ENCODE measurements at places on chromosomes 5 and 9.

DNA sequence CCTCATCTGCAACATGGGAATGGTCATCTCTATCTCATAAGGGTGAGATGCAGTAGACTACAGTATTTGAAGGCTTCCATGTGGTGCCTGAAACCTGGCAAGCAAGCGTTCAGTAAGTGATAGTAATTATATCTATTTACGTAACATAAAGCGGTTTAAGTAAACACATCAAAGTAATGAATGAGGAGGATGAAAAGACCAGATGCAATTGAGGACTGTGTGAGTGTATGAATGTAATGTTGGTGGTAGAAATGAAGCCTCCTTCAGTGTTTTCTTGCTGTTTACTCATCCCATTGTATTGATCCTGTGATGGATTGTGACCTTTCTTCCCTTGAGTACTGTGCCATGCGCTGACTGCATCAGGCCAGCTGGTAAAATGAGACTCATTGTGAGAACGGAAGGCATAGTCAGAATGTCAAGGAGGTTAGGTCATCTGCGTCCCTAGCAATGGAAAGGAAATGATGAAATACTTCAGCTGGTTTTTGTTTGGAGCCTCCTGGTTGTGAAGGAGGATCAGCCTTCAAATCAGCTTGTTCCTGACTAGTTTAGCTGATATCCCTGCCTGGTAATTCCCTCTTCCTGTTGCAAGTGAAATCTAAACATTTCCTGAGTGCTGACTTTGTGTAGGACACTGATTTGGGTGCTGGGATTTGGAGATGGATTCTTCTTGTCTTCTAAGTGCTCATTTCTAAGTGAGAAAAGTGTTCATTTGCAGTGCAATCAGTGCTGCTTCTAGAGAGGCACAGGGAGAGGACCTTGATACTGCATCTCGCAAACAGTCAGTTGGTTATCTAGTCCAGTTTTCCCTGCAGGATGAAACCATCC, 35.6 kb downstream of the TNFSF8 start:
- peak; percentile 56 for DNase-seq

- no peak for DNase-seq
Measured at GRCh38 chr5:17206021-17206420, 11.4 kb upstream of the BASP1 start.

GRCh38 chr9:136762915-136763648, 1.2 kb downstream of the LCN15 start:
- DNase-seq, result no peak

DNA sequence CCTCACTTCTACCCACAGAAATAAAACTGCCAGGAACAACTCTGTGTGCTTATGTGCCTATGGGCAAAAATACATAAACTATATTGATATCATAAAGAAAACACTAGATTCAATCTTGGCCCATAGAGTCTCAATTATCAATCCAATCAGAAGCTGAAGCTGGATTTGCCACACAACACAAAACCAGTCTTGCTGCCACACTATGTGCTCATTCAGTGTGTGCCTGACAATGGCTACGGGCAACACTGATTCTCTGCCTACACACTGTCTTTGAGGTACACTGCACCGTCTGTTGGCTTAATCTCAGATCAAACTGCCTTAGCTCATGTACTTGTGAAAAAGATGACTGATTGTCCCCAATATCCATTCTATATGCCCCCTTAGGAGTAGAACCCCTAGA, 35.4 kb downstream of the ARL15 start:
- no peak for DNase-seq

GRCh38 chr9:102950346-102950745, 44.8 kb upstream of the CYLC2 start:
- no peak for DNase-seq

DNA sequence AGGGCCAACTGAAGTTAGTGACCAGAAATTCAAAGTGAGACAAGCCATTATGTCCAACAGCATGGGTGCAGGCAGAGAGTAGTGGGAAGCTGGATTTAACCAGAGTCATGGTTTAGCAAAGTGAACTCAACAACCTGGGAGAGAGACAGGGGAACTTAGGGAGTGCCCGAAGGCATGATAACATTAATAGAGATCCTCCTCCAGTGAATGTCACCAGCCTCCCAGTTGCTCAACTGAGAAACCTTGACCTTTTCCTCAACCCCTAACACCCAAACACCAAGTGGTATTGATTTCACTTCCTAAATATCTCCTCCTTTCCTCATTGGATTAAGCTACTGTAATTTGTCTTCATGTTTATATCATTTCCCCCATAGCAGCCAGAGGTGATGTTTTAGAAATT, 42.6 kb downstream of the HMGCS1 start:
- no peak for DNase-seq

DNA sequence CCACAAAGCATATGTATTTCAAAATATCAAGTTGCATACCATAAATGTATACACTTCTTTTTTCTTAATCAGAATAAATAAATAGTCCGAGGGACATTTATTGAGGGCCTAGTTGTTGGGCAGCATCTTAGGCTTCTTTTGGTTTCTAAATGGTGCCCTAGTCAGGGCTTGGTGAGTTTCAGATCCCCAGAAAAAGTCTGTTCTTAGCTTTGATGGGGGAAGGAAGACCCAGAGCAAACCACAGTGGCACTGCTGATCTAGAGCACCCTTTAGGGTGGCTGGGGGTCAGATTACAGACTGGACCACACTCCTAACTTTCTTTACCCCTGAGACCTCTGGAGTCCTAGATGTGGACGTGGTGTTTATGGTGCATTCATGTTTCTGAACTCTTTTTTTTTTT, 97.8 kb downstream of the C9orf152 start:
- no peak for DNase-seq

GRCh38 chr5:43572357-43572756, 15.5 kb upstream of the PAIP1 start:
- DNase-seq, result no peak

GRCh38 chr5:40033009-40033408, 608.2 kb upstream of the DAB2 start:
- DNase-seq, result no peak

DNA sequence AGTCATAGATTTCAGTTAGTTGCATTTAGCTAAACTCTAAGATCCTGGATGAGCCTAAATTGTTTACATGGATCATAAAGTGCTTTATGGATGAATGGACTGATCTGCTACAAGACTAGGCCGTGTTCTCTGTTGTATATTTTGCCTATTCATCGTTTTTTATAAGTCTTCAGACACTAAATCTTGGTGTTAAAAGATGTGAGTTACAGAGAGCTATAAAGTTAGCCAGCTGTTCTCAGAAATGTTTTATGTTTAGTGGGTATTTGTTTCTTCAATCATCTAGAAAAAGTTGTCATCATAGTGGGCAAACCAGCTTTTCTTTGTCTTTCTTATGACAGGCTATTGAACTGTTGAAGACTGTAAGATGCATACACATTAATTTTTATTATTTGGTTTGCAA, 585.8 kb upstream of the SEMA6A start:
- DNase-seq, result no peak

- no peak for DNase-seq
Measured at GRCh38 chr9:81410201-81410600, 279.1 kb downstream of the TLE1 start.

DNA sequence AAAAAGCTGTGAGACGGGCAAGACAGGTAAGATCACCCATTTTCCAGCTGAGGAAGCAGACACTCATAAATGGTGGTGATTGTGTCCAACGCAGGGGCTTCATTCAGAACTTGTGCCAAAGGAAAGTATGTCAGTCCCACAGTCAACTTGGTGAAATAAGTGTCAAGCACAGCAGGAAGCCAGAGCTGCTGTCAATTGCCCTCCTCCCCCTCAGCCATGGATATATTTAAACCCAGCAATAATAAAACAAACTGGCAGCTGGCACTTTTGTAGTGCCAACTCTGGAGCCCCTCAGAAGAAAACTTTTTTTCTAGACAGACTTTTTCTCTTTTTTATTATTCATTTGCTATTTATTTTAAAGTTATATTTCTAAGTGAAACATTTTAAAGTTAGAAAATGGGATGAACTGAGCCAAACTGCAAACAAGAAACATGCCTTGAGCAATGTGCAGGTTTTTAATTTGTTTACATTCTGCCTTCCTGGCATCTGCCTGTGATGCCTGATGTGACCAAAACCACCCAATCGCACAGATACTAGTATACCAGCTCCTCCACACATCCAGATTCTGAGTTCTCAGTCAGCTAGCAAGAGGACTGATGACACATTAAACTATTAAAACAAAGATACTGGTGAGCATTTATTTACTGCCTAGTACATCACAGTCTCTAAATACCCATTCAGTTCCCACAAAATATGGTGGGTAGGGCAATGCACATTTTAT, 17.0 kb downstream of the DMAC1 start:
- peak; percentile 81 for DNase-seq

DNA sequence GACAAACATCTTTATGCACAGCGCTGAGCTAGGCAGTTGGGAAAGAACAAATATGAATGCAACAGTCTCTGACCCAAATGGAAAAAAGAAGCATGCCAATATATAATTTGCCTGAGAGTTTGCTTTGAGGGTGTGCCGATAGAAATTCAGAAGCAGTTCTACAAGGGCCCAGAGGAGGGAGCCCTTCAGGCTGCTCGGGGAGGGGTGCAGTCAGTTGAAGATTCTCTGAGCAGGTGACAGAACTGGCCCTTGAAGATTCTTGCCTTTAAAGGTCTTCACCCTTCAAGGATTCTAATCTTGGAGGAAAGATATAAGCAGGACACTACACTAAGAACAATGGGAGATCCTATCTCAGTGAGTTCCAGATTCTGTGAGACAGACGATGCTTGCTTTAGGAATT, 3.7 kb upstream of the PAPPA start:
- DNase-seq, result peak; percentile 12

DNA sequence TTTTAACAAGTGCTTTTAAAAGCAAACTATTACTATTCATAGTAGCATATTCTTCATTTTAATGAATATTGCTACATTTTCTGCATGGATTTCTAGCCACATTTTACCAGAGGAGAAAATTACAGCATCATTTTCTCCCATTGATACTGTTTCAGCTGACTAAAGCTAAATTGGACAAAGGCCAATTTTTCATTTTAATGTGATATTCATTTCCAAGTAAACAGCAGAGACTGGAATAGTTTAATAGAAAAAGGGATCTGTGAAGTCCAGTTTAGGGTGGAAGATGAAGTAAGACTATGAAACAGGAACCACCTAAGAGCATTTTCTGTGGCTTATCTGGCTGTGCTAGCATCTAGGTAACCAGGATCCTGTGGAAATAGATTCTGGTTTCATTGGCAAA, 128.1 kb downstream of the GIN1 start:
- DNase-seq, result no peak

- no peak for DNase-seq
Measured at GRCh38 chr5:175621971-175622370, 35.9 kb upstream of the HRH2 start.

DNA sequence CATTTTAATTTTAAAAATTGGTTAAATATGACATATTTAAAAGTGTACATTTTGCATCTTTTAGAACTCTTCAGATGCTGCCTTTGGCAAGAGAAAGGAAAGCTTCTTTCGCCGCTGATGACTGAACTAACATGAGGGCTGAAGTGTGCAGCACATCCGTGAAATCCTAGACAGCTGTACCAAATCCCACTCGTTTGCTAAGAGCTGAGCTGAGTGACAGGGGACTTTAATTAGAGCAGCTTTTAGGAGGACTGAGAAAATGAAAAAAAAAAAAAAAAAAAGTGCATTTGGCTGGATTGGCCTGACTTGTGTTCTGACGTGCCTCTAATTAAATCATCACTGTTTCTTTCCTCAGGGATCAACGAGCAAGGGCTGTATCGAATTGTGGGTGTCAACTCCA, 271.3 kb downstream of the ARHGAP26 start:
- DNase-seq, result peak; percentile 37

GRCh38 chr5:77266291-77266690, 55.8 kb downstream of the PDE8B start:
- DNase-seq, result no peak

GRCh38 chr5:36606428-36607113, at the start of gene SLC1A3:
Gene SLC1A3 (plus strand): TSS chr5:36606606. CDS start chr5:36608424, 1,818 bp downstream.
- DNase-seq, result no peak

DNA sequence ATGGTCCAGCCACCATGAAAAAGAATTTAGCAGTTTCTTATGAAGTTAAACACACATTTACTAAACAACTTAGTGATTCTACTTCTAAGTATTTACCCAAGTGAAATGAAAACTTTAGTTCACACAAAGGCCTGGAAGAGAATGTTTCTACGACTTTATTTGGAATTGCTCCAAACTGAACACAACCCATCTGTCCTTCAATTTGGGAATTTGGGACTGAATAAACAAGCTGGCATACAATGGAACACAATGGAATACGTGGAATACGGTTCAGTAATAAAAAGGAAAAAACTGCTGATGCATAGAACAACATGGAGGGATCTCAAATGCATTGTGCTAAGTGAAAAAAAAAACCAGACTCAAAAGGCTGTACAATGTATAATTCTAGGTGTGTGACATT, 44.6 kb upstream of the BASP1 start:
- DNase-seq, result no peak

GRCh38 chr5:124871303-124871702, 124.9 kb upstream of the ZNF608 start:
- DNase-seq, result peak; percentile 43

GRCh38 chr5:1864896-1865440, 17.8 kb downstream of the IRX4 start:
- no peak for DNase-seq

GRCh38 chr9:115018547-115019435, 88.4 kb upstream of the TNFSF8 start:
- no peak for DNase-seq

DNA sequence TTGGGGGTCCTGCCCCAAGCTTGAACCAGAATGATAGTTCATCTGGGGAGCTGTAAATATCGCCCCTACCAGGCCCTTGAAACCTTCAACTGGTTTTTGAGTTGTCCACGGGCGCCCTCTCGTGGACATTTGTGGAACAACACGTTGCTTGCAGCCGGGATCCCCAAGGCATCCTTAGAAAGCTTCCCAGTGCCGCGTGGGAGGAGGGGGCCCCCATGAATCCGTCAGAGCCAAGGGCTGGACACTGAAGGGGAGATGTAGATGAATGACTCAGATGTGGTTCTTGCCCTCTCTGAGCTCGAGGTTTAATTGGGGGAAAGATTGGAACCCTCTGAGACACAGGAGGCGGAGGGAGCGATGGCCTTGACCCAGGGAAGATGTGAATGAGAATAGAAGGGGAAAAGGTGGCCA, 31.8 kb upstream of the ORM1 start:
- DNase-seq, result peak; percentile 24

GRCh38 chr5:170302653-170303501, 5.3 kb upstream of the LCP2 start:
- DNase-seq, result no peak

DNA sequence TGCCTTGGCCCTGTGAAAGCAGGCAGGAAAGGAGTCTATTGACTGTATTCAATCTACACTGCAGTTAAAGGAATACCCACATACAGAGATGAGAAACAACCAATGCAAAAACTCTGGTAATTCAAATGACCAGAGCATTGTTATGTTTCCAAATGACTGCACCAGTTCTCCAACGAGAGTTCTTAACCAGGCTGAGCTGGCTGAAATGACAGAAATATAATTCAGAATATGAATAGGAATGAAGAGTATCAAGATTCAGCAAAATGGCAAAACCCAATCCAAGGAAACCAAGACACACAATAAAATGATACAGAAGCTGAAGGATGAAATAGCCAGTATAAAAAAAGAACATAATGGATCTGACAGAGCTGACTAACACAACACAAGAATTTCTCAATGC, 119.1 kb downstream of the HTR4 start:
- DNase-seq, result no peak
